Activated CD4-positive, alpha-beta memory T cell treated with anti-CD3 and anti-CD28 coated beads for 36 hours (primary cell): ENCODE measurements at places on chromosomes 16 and 17. TPM values are rescaled to one million over a fixed set of nuclear protein-coding genes. Genes with fewer than 3 reads are reported as not detected.

DNA sequence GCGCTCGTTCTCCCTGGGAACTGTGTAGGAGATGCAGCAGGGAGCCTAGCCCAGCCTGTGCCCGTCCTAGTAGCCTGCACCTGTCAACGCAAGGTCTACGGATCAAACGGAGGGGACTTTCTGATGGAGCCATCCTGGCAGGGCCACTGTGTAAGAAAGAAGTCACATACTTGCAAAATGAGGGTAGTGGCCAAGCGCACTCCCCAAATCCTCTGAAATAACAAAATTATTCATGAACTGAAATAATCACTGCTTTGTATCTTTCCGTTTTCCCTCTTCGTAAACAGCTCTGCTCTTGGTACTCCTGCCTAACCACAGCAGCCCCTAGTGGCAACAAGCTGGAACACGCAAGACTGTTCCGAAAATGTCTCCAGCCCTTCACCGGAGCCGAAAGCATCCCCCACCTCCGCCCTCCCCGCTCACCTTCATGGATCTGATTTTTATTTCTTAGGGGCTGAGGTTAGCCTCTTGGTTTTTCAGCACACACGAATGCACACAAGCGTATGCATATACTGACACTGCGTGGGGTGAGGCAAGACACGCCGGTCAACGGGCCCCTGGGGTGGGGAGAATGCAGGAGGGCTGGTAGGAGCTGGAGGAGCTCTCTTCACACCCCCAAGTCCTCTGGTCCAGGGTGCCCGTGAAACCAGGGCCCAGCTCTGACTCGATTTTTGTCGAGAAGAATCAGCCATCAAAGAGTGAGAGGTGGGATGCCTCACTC, 100.8 kb downstream of the ABCC12 start:
- DNase-seq: peak; percentile 44

- no peak for DNase-seq
Measured at GRCh38 chr17:79829004-79829403, 10.2 kb downstream of the CBX4 start.

DNA sequence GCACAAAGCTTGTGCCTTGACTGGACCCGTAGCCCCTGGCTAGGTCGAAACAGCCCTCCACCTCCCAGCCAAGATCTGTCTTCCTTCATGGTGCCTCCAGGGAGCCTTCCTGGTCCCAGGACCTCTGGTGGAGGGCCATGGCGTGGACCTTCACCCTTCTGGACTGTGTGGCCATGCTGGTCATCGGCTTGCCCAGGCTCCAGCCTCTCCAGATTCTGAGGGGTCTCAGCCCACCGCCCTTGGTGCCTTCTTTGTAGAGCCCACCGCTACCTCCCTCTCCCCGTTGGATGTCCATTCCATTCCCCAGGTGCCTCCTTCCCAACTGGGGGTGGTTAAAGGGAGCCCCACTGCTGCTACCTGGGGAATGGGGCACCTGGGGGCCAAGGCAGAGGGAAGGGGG, 3.5 kb downstream of the CTRL start:
- DNase-seq: no peak

DNA sequence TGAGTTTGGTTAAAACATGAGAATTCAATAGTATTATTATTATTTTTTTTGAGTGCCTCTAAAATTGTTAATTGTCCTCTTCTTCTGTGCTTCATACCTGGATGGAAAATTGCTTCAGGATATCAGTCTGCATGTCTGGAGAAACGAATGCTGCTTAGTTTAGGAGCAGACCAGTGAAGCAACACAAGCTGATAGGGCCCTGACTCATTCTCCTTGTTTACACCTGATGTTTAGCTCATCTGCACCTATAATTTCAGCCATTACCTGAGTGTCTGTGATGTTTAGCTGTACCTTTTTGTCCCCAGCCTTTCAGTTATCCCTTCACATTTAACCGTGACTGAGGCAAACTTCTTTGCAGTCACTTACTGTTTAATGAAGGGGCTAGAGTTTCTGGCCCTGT, 14.8 kb downstream of the SNTB2 start:
- DNase-seq: no peak

DNA sequence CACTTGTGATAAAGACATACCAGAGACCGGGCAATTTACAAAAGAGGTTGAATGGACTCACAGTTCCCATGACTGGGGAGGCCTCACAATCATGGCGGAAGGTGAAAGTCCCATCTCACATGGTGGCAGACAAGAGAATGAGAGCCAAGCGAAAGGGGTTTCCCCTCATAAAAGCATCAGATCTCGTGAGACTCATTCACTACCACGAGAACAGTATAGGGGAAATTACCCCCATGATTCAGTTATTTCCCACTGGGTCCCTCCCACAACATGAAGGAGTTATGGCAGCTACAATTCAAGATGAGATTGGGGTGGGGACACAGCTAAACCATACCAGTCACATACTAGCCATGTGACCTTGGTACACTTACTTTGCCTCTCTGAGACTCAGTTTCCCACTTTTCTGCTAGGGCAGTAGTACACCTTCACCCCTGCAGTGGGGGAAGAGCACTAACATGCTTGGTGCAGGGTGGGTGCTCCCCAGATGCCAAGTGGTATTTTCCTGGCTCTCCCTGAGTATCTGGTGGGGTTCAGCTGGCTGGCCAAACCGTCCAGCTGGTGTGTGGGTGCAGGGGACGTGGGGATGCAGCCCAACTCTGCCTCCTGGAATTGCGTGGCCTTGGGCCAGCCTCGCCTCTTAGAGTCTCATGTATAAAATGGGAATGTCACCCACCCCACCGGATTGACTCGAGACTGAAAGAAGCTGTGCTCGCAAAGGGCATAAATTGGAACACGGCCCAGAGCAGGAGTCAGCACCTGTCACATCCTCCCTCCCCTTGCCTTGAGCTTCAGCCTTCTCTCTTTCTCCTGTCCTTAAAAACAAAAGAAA, 364.1 kb downstream of the CPPED1 start:
- no peak for DNase-seq

DNA sequence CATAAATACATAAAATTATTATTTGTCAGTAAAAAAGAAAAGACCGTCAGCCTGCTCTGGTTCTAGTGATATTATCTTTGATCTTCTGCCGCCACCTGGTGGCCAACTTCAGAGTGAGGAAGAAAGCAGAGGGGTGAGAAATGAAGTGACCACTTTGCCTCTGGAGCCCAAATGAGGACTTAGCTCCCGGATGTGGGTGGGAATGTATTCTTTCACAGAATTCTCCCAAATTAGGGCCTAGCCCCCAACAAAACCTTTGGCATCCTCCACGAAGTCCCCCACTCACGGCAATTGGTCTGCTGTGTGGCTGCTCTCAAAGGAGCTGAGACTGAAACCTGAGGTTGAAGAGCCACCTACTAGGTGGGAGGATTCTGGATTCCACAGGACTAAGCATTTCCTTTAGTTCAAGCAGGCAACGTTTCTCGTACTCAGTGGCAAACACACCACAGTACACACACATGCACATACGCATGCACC, 4.9 kb upstream of the ZNF267 start:
- peak; percentile 87 for DNase-seq

DNA sequence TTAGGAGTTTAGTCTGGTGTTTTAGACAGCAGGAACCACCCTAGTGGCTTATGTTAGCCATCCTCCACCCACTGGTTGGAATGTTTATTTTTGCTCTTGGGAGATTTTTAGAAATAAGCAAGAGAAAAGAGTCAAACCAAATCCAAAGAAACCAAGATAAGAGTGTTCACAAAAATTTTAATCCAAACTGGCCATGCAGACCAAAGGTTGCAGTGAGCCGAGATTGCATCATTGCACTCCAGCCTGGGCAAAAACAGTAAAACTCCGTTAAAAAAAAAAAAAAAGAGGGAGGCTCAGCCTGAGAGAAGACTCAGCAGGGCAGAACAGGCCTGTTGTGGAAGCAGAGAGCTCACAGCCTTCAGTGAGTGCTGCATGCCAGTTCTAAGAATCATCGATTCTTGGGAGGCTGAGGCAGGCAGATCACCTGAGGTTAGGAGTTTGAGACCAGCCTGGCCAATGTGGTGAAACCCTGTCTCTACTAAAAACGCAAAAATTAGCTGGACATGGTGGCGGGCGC, 12.2 kb upstream of the C16orf54 start:
- DNase-seq: no peak

DNA sequence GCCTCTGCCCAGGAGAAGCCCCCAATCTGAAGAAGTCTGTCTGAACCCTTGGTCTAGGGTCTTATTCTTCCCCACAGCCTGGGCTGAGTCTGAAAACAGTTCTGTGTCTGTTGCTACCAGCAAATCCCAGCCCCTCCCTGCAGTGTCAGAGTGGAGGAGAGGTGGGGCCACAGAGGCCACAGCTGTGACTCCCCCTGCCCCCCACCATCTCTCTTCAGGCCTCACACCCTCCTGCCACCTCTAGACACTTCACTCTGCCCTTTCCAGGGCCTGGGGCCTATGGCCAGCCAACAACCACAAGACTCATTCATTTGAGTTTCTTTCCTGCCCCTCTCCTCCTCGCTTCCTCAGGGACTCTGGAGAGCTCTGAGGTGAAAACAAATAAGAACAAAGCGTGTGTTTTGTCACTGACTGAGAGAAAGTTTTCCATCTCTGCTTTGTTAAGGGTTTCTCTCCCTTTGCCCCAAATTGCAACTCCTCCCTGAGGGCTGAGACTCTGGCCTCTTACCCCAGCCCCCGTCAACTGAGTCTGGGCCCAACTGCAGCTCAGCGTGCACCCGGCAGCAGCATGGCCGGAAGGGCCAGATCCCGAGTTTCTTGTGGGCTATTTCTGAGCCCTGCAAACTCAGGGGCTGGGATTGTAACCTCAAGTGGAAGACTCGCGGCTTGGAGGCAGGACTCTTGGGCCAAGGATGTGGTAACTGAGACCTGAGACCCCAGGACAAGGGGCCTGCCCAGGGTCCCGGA, 13.2 kb downstream of the C17orf50 start:
- DNase-seq: no peak

DNA sequence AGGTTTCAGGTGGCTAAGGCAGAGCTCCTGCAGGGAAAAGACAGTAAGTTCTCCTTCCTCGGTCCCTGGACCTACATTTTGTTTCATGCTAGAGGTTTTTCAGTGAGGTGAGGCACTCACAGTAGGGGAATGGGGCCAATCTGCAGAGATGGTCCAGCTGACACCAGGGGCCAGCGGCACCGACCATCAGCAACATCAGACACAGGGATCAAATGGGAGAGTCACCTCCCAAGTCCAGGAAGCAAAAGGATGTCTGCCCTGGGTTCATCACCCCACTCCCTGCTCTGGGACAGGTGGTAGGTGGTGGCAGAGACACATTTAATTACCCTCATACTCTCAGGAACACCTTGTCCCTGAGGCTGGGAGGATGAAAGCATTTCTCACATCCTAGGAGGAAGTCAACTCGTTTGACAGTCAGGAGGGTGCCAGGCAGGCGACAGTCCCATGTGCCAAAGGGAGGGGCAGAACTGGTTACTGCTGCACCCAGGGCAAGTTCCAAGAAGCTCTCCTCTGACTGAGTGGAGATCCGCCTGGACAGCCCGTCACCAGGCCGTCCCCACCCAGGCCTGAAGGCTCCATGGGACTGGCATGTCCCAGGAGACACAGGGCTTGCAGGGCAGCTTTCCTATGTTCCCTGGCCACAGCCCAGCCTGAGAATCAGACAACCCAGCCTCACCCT, 19.2 kb downstream of the ATP6V0D1 start:
- DNase-seq: no peak

DNA sequence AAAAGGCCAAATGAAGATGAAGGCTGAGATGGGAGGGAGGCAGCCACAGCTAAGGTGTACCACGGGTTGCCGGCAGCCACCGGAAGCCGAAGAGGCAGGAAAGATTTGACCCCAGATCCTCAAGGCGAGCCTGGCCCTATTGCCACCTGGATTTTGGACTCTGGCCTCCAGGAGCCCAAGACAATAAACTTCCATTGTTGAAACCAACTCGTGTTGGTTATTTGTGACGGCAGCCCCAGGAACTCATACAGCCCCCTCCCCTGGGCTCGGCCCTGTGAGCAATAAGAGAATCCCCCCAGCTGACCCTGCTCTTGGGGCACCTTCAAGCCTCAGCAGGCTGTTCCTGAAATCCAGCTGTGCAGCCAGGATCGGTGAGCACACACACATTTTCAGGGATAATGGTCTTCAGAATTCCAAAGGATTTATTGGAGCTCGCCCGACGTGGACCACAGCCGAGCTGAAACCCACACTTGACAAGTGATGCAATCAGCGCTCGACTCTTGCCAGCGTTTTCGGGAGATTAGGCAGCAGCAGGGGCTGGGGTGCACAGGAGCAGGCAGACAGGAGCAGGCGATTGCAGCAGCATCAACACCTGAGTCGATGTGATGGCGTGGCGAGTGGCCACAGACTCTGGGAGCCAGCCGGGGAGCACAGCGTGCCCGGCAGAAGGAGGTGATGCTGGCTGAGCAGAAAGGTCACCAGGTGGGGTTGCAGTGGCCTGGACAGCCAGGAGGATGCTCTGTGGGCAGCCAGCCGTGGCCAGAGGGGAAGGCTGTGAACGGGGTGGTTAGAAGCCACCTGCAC, 22.4 kb upstream of the CBX4 start:
- DNase-seq: no peak

GRCh38 chr17:82232322-82232820, 3.5 kb downstream of the SLC16A3 start:
- DNase-seq: no peak

DNA sequence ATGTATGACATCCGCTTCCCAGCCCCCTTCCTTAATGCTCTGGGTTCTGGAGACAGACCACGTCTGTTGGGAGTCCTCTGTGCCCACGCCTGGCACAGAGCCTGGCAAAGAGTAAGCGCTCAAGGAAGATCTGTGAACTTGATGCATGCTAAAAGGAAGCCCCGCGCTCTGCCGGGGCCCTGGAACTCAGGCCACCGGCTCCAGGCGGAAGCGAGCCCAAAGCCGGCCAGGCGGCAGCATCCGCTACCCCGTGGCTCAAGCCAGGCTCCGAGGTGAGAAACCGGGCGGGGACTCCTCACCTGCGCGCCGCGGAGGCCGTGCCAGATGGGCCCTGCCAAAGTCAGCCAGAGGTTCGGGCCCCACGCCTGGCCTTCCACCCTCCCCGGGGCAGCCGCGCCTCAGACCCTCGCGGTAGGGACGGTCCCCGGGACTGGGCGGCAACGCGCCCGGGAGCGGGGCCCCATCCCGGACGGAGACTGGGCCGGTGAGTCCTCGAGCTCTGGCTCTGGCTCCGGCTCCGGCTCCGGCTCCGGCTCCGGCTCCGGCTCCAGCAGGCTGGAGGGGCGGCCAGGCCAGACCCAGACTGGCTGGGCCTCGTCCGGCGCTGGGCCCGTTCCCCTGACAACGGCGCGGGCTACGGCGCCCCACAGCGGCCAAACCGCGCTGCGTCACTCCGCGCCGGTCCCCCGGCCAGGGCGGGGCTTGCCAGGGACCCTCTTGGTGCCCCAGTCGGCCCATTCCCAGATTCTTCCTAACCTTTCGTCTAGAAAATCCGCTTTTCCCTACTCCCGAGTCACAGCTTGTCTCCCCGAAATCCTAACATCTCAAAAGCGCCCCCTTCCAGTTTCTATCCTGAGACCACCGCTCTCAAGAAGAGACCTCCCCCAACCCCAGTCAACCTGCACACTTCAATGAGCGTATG, at the start of gene ZDHHC1:
Gene ZDHHC1, minus strand, starts transcription at position 606 of the 922 bp plus-strand sequence. CDS start 8,702 bp downstream, outside the sequence.
- DNase-seq: peak; percentile 66

Gene NPIPB13
- total RNA-seq: 11.9 TPM

Gene MRPL58
- total RNA-seq: 57.7 TPM

Gene ASPSCR1
- total RNA-seq: 25.4 TPM

Gene AARS1
- total RNA-seq: 170 TPM

Gene NUP93
- 133 TPM for total RNA-seq
